ENCODE measurements at places on chromosomes 7 and 10. TPM values are rescaled to one million over a fixed set of nuclear protein-coding genes. Genes with fewer than 3 reads are reported as not detected.

GOLGA7B gene
- 0.07 TPM for total RNA-seq

EXOC4 gene
- 72.4 TPM for total RNA-seq

FGFBP3 gene
- total RNA-seq = 68.2 TPM

DOCK1 gene
- total RNA-seq = 55.8 TPM

OSBPL3 gene
- total RNA-seq = 16.0 TPM

STOX1 gene
- total RNA-seq = 1.6 TPM

INHBA gene
- 1.0 TPM for total RNA-seq

COL1A2 gene
- 81.2 TPM for total RNA-seq

GTF2IRD1 gene
- total RNA-seq = 42.9 TPM

OR2A2 gene
- not detected for total RNA-seq

- H3K27me3 ChIP-seq = peaks cover 26% of the 10 kb centered on the region
- peaks cover 25% of the 10 kb centered on the region for H3K4me1 ChIP-seq
- no peak overlapping the region for H3K4me3 ChIP-seq
- DNase-seq = no peak
- H3K27ac ChIP-seq = no peak overlapping the region
Measured at GRCh38 chr7:142805350-142806021, 34.7 kb downstream of the PRSS2 start.

- H3K27ac ChIP-seq = no peak overlapping the region
- H3K4me3 ChIP-seq = no peak overlapping the region
- H3K36me3 ChIP-seq = no peaks in the 10 kb centered on the region
- no peak for DNase-seq
- H3K27me3 ChIP-seq = peaks cover 7% of the 10 kb centered on the region
Measured at GRCh38 chr10:68138526-68138925, 29.2 kb downstream of the MYPN start.

DNA sequence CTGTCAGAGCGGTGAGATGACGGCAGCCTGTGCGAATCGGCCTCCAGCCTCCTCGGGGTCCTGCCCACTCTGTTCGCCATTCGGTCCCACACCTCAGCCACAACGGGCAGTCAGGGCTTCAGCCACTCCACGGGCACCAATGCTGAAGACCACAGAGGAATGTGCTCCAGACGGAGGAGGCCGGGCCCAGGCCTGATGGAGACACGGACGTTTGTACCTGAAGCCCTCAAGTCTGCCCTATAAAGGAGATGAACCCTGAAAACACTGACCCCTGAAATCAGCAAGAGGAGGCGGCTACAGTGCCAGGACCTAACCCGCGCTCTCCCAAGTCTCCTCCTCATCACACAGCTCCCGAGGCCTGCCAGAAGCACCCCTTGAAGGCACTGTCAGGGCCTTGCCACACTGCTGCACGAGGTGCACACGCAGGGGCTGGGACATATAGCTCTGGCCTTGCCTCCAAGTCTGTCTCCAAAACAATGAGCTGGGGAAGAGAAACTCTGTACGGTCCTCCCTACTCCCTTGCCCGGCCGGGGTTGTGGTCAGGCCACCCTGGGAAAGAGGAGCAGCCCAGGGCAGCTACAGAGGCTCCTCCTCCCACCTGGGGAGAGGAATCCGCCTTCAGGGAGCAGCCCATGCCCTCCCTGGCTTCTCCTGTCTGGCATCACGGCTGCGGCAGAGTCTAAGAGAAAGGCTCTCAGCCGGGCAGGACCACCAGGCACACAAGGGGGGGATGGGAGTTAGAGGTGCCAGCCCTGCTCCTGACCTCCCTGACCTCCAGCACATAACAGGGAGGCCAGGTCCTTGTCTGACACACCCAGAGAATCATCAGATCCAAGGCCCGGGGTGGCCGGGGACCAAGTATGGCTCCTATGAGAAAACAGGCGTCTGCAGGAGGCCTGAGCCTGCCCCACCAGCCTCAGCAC is 310.1 kb downstream of the PTPRN2 start:
- peak; percentile 9 for DNase-seq

DNA sequence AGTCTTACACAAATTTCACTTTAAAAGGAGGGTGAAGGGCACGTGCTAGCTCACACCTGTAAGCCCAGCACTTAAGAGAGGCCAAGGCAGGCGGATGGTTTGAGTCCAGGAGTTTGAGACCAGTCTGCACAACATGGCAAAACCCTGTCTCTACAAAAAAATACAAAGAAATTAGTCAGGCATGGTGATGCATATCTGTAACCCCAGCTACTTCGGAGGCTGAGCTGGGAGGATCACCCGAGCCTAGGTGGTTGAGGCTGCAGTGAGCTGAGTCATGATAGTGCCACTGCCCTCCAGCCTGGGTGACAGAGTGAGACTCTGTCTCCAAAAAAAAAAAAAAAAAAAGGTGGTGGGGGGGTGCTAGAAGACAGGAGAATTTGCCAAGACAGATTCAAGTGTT is 237.3 kb upstream of the KLF14 start:
- H3K4me1 ChIP-seq = no peaks in the 10 kb centered on the region
- DNase-seq = no peak
- H3K4me3 ChIP-seq = no peak overlapping the region
- H3K27me3 ChIP-seq = no peaks in the 10 kb centered on the region

GRCh38 chr10:126806498-126806897 is 98.7 kb upstream of the DOCK1 start:
- no peak overlapping the region for H3K4me3 ChIP-seq
- H3K27me3 ChIP-seq = no peaks in the 10 kb centered on the region
- no peak overlapping the region for H3K27ac ChIP-seq
- peaks cover 10% of the 10 kb centered on the region for H3K36me3 ChIP-seq

- no peaks in the 10 kb centered on the region for H3K27me3 ChIP-seq
- H3K4me1 ChIP-seq = peaks cover 3% of the 10 kb centered on the region
- peaks cover 27% of the 10 kb centered on the region for H3K36me3 ChIP-seq
- no peak overlapping the region for H3K27ac ChIP-seq
- DNase-seq = no peak
Measured at GRCh38 chr7:56009695-56010094, 41.5 kb downstream of the PSPH start.

- H3K27ac ChIP-seq = no peak overlapping the region
- H3K36me3 ChIP-seq = no peaks in the 10 kb centered on the region
- H3K27me3 ChIP-seq = peaks cover 49% of the 10 kb centered on the region
- H3K4me1 ChIP-seq = peaks cover 33% of the 10 kb centered on the region
Measured at GRCh38 chr10:62811159-62811875, 4.8 kb downstream of the EGR2 start.
